Mucosa of descending colon (tissue), 3 donors: ENCODE measurements at places on chromosomes 12 and 14. TPM values are rescaled to one million over a fixed set of nuclear protein-coding genes. Genes with fewer than 3 reads are reported as not detected.
A peak's percentile ranks its signal among the peaks of the same experiment; 100 is the strongest.

COX8C gene
- not detected for total RNA-seq

FAIM2 gene
- total RNA-seq = 12.9 TPM

SLC6A15 gene
- 0.17 TPM for total RNA-seq

NANOG gene
- total RNA-seq = 0.64 TPM

SOAT2 gene
- not detected for total RNA-seq

IL26 gene
- total RNA-seq = not detected

EML5 gene
- total RNA-seq = 1.3 TPM

SPIC gene
- total RNA-seq = not detected

GRCh38 chr14:20659813-20660395 lies 18.4 kb upstream of the OR6S1 start:
- no peak for DNase-seq

- peak; percentile 18 for DNase-seq
Measured at GRCh38 chr12:51430196-51430895, 5.7 kb downstream of the SLC4A8 start.

DNA sequence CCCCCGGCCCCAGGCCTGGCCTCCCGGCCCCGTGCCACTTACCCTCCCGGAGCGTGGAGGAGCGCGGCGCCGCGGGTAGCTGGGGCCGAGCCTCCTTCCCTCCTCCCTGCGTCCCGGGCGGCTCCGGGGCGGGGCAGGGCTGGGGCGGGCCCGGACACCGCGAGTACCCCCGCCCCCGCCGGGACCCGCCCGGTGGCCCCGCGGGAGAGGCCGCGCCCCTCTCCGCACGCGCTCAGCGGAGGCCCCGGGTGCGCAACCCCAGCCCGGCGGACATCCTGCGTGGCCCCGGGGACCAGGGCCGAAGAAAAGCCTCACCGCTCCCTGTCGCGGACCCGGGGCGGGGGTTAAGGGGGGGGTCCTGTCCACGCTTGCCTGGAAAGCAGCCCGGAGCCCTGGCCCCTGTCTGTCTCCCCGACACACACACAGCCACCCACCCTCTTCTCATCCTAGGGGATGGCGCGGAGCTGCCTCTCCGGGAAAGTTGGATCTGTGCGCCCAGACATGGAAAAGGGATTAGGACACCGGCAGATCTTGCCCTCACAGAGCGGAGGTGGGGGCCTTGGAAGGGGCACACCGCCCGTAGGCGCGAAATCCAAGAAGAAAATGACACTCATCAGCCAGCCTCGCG lies at the start of gene SYNE3:
Gene SYNE3 (minus strand): TSS at position 97 of the 628 bp plus-strand sequence. CDS start 40,829 bp downstream, outside the sequence.
- DNase-seq = peak; percentile 71

GRCh38 chr12:82682851-82683261 lies 3.9 kb upstream of the TMTC2 start:
- no peak for DNase-seq

DNA sequence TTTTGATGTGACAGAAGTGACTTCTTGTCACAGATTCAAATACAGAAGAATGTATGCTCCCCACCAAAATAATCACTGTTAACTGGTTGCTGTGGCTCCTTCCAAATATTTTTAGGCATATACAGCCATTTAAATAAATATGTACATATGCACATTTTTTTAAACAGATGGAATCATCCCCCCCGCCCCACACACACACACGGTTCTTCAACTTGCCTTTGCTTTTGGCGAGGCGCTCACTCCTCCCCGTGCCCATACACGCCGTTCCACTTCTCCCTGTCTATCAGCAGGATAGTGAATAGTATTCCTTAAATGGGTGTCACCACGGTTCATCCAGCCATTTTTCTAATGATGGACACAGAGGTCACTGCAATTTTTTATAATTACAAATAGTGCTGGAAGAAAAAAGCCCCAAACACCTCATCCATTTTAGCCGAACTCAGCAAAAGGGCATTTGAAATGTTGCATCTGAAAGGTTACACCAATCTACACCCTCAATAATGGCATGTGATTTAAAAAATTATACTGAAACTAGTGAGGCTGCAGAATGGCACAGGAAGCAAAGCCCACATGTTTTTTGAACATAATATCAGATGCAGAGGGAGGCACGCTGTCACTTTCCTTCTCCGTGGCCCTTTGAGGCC lies 39.2 kb upstream of the MEG3 start:
- DNase-seq = no peak

DNA sequence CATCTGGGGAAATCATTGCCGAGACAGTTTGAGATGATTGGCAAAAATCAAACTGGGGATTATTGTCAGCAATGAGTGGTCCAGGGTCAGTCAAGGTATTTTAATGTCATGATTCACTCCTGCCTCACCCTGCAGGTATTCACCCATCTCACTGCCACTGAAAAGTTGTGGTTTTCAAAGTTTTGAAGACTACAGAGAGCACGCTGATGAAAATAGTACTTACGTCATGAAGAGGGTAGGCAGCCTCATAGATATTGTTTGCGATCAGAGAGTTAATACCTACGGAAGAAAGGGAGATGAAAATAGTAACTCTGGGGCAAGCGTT lies 138.0 kb downstream of the ANO2 start:
- DNase-seq = no peak

DNA sequence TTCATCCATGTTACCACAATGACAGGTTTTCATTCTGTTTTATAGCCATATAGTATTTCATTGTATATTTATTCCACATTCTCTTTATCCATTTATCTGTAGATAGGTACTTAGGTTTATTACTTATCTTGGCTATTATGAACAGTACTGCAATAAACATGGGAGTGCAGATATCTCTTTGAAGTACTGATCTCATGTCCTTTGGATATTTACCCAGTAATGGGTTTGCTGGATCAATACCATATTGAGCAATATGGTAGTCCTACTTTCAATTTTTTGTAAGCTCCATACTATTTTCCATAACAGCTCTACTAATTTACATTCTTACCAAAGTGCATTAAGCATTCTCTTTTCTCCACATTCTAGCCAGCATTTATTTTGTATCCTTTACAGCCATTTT lies 235.8 kb upstream of the ALG10 start:
- DNase-seq = no peak

DNA sequence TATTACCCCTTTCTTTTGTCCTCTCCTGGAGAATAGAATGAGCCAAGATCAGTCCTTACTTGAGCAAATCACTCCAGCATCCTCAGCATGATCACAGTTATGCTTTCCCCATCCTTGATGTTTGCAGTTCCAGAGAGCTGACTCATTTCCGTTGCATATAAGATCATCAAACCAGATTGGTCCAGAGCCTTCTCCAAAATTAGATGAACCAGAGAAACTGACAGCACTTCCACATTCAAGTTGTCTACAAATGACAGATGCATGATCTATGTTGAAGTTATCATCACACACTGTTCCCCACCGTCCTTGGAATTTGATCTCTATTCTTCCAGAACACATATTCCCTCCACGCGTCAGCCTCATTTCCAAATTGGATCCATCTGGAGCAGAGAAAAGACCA lies 4.8 kb downstream of the CD163 start:
- DNase-seq = no peak

DNA sequence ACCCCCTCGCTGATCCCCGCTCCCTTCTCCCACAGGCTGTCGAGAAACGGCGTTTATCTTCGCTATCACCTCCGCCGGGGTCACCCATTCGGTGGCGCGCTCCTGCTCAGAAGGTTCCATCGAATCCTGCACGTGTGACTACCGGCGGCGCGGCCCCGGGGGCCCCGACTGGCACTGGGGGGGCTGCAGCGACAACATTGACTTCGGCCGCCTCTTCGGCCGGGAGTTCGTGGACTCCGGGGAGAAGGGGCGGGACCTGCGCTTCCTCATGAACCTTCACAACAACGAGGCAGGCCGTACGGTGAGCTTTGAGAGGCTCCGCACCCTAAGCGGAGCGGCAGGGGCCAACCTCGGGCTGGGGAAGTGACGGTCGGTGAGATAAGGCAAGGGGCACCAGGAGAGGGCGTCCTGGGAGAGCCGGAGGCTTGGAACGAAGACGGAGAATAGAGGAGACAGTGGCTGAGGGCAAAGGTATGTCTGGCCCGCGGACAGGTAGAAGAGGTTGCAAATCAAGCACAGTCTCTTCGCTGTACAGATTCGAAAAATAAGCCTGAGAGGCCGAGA lies 2.3 kb downstream of the WNT1 start:
- peak; percentile 58 for DNase-seq

DNA sequence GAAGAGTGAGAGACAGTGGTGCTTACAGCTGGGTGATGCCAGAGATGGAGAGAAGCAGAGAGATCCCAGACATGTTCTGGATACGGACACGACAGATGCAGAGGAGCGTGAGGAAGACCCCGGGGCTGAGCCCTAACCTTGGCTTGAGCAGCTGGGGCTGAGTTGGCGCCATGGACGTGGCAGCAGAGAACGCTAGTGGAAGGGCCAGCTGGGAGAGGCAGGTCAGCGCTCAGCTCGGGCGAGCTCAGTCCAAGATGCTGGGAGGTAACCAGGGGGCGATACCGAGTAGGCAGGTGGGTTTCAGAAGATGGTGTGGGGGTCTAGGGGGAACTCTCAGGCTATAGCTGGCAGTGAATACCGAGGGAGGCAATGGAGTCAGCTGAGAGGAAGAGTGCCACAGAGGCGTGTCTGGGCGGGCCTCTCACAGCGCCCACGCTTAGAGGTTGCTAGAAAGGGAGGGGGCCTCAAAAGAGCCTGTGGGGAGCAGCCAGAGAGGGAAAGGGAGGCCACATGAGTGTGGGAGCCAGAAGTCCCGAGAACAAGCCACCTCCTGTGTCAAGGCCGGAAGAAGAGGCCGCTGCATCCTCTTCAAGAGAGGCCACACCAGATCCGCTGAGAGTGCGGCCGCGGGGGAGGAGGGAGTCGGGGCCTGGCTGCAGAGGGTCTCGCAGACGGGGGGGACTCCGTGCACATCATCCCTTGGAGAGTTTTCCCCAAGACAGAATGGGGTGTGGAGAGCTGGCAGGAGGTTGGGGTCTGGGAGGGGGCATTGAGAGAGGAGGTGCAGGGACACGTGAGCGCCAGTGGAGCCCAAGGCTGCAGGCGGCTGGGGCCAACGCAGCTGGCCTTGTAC lies 57.0 kb upstream of the DIO3 start:
- no peak for DNase-seq

DNA sequence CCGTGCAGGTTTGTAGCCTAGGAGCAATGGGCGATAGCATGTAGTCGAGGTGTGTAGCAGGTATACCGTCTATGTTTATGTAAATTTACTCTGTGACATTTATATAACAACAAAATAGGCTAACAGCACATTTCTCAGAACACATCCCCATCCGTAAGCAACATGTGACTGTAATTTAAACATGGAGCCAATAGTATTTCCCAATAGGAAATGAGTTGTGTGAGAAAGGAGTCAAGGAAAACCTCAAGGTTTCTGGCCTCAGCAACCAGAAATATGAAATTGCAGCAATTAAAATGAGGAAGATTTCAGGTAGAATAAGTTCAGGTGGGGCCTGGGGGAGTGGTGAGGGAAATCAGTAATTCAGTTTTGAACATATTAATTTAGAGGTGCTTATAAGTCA lies 136.0 kb downstream of the MSRB3 start:
- DNase-seq = no peak

DNA sequence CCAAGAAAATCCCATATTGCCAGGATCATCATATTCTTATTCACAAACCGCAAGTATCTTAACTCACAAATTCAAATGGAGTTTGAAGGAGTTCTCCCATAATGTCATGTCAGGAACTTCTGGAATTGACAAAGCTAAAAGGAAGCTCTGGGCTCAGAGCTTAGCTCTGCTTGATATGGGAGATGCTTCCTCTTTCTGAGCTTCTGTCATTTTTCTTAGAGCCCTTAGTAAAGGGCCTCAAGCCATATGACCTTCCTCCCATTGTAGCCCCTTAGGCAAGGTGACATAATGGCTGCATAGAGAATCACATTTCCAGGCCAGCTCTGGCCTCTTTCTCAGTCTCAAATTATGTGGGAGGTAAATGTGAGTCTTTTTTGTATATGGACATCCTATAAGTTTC lies 40.9 kb downstream of the SLC4A8 start:
- no peak for DNase-seq

DNA sequence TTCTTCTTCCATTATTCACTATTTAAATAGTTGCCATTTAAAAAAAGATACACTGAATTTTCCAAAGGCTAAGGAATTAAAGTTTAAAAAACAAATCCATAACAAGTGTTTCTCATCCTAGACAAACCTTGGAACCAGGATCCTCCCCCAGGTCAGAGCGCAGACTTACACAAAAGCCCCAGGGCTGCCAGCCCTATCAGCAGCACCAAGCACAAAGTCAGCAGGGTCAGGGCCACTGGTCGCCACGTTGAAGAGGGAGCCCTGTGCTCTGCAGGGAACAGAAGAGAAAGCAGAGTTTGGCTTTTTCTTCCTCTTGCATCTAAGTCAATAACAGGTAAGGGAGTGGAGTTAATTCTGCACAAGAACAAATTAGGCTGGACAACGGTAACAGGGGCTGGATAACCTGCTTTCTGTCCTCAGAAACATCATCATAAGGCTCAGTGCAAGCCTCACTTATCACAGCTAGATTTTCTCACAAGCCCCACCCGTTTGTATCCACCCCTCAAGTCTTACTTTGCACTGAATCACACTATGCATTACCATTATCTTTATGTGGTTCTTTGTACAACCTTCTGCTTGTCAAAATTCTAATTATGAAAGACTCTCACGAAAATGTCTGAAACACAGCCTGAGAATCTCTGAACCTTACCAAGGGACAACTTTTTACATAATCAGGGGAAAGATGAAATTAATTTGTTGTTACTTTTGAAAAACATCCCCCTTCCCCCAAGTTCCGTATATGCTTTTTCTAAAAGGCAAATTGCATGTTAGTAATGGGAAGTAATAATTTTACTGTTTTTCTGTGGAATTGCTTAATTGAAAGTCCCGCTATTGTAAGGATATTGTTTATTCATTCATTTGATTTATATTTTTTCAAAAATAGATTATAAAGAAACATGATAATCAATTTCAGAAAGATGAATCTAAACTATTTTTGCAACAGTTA lies 9.6 kb downstream of the CLEC1A start:
- no peak for DNase-seq
